ENCODE measurements at places on chromosomes 4 and X. TPM values are rescaled to one million over a fixed set of nuclear protein-coding genes. Genes with fewer than 3 reads are reported as not detected.

DNA sequence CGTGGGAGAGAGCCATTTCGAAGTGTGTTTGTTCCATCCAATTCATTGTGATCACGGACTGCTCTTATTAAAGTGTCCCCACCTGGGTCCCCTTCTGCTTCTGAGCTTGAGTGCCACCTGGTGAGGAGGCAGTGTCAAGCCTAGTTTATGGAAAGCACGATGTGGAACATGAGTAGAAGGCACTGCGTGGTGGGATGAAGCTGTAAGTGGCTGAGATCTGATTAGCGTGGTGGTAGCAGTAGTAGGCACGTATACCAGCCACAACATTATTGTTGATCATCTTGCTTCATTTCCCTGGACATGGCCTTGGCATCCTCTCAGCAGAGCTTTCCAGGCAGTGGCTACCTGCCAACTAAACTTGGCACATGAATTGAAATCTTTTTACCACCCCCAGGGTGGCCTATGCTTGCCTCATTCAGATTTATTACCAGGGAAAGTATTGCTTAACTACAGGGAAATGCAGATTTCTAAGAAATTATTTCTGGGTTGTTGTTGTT, 46.4 kb downstream of the GPAT3 start:
- DNase-seq = peak; percentile 48

DNA sequence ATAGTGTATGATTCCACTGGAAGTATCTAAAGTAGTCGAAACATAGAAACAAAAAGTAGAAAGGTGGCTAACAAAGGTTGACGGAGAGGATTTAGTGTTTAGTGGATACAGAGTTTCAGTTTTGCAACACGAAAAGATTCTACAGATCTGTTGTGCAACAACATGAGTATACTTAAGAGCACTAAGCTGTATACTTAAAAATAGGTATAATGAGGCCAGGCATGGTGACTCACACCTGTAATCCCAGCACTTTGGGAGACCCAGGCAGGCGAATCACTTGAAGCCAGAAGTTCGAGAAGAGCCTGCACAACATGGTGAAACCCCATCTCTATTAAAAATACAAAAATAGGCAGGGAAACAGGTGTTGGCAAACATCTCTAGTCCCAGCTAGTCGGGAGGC, 7.9 kb upstream of the ATRX start:
- no peak for DNase-seq

DNA sequence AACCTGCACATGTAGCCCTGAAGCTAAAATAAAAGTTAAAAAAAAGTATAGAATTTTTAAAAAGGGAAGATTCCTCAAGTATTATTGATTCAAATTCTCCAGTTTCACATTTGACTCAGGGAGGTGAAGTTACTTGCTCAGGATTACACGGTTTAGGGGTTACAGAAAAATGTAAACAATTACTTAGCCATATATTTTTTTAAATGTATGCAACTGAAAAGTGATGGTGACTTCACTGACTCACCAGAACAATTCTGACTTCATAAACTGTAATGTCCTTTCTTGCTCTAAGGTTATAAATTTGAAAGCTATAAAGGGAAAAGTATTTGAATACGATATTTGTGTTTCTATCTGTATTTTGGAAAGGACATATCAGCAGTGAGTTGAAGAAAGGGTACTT, 371.2 kb downstream of the SPRY1 start:
- no peak for DNase-seq

DNA sequence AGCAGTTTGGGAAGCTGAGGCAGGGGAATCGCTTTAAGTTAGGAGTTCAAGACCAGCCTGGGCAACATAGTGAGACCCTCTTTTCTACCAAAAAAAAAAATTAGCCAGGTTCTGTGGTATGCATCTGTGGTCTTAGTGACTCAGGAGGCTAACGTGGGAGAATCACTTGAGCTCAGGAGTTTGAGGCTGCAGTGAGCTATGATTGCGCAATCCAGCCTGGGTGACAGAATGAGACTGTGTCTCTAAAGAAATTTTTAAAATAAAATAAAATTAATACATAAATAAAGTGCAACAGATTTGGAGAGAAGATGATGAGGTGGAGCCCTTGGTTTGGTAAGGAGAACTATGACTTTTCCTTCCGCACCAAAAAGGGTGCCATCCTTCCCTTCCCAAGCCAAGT, 436.9 kb downstream of the NLGN4X start:
- DNase-seq = no peak

GRCh38 chrX:70439016-70439415, 5.6 kb upstream of the DLG3 start:
- no peak for DNase-seq

Gene REPS2
- total RNA-seq = 16.2 TPM

DNA sequence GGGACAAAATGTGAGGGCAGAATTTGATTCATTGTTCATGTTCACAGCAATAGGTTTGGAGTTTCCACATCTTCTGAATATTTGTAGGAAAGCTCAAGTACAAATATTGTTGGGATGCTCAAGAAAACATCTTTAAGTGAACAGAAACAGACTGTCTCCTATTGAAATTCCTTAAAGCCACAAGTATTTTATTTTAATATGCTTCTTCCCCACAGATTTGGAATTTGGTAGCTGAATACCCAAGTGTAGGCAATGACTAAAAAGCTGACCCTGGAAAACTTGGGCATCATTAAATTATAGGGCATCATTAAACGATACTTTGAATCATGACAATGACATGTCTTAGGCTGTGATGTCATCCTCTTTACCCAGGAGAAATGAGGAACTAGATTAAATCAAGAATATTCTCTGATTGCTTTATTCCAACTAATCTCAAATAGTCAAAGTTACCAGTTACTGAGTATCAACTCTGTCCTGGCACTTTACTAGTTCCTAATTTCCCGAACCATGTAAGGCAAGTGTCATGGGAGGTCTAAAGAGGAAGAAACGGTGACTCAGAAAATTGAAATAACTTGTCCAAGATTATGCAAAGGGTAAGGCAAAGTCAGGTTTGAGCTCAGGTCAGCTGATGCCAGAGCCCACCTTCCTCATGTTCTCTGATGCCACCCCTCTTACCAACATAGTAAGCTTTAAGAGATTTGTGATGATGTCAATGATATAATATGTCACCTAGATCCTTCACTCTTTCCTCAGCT, 223.1 kb upstream of the LEF1 start:
- DNase-seq = no peak

Gene UGT8
- total RNA-seq = 11.3 TPM

Gene TRIM75
- not detected for total RNA-seq
